Activated CD4-positive, alpha-beta T cell treated with anti-CD3 and anti-CD28 coated beads, Interleukin-2, amount 50 U/mL, for 48 hours (primary cell): ENCODE measurements at places on chromosomes 1 and 21.

DNA sequence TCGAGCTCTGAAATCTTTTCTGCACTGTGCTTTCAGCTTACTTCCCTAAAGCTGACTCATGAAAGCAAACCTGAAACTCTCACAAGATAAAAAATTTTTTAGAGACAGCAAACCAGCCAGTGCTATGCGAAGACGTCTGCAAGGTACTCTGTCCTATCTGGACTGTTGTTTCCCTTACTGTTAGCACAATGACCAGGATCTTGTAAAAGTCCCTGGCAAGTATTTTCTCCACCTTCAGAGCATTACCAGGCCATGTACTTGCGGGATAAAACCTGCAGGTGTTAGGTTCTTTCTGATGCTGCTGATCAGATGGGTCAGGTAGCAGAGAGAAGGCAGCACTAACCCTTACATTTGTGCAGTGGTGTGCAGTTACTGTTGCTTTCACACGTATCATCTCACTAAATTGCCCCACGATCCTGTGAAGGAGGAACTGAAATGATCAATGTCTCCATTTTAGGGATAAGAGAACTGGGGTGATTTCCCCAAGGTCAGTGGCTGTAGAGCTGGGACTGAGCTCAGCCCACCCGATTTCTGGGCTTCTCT lies 56.6 kb downstream of the PLXNA2 start:
- DNase-seq = no peak

DNA sequence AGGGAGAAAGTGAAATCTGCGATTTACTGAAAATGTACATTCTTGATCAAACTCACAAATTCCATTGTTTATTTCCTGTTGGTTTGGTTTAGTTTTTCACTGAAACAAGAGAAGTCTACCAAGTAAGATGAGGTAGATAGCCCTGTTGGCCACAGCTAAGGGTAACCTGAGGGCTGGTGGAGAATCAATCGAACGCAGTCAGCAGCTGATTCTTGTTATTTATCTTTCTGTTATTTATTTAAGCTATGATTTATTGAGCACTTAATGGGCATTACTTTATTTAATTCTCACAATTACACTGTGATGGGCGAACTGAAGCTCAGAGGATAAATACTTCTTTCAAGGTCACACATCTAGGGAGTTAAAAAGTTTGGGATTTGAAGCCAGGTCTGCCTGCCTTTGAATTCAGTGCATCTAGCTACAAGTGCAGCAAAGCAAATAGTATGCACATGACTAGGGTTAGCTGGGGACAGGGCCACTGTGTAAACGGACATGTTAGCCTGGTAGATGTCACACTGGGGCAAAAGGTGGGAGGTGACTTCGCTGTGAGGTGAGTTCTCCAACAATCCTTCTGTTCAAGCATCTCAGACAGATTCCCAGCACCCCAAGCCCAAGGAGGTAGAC lies 106.5 kb upstream of the GADD45A start:
- DNase-seq = no peak

DNA sequence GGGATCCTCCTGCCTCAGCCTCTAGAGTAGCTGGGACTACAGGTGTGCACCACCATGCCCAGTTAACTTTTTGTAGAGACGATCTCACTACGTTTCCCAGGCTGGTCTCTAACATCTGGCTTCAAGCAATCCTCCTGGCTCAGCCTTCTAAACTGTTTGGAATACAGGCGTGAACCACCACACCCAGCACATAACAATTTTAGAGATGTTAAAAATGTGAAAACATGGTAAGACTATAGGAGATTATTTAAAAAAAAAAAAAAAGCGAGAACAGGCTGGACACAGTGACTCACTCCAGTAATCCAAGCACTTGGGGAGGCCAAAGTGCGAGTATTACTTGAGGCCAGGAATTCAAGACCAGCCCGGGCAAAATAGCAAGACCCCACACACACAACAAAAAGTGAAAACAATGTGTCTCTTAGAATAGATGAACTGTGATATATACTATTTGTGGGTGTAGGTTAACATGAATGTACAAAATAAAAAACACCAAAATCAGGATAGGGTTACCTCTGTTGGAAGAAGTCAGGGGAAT lies 19.6 kb downstream of the CCDC18 start:
- DNase-seq = no peak

- no peak for DNase-seq
Observed at GRCh38 chr1:22517956-22518355, 45.3 kb upstream of the EPHA8 start.

DNA sequence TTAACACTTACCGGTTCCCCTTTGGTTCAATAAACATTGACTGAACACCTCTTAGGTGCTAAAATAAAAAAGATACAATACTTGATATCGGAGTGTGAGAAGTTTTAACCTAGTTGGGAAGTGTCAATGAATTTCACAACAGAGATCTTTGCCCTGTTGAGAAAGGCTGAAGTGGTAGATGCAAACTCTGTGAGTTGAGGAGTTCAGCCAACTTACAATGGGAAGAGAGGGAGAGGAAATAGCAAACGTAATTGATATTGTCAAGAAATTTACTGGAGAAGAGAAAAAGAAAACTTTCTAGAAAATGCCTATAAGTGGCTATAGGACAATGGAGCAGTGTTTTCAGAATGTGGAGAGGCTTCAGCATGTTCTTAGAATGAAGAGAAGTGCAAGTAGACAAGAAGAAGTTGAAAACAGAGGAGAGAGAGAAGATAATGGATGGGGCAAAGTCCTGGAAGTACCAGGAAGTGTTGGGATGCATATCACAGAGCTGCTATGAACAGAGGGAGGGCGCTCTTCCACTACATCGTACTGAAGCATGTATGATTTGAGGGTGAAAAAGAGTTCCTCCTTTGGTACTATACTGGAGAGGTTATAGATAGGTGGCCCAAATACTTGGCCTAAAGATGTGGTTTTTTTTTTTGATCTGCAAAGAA lies 48.9 kb downstream of the MEF2D start:
- no peak for DNase-seq

- no peak for DNase-seq
Observed at GRCh38 chr1:61289232-61290098, 207.1 kb downstream of the NFIA start.

- DNase-seq = no peak
Observed at GRCh38 chr1:172134087-172134731, 286.3 kb upstream of the C1orf105 start.

DNA sequence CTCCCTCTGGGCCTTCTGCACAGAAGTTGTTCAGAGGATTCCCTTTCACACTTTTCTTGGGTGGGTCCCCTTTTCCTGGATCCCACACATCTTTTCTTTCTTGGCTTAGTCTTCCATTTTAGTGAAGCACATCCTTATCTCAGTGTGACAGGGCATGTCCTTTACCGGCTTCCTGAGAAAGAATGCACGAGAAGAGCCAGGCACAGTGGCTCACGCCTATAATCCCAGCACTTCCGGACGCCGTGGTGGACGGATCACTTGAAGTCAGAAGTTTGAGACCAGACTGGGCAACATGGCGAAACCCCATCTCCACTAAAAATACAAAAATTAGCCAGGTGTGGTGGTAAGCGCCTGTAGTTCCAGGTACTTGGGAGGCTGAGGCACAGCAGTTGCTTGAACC lies 22.1 kb upstream of the PSMB2 start:
- DNase-seq = no peak

- no peak for DNase-seq
Observed at GRCh38 chr1:38925391-38925790, 16.2 kb downstream of the RHBDL2 start.

GRCh38 chr1:38336961-38337360 lies 290.4 kb upstream of the POU3F1 start:
- DNase-seq = no peak

DNA sequence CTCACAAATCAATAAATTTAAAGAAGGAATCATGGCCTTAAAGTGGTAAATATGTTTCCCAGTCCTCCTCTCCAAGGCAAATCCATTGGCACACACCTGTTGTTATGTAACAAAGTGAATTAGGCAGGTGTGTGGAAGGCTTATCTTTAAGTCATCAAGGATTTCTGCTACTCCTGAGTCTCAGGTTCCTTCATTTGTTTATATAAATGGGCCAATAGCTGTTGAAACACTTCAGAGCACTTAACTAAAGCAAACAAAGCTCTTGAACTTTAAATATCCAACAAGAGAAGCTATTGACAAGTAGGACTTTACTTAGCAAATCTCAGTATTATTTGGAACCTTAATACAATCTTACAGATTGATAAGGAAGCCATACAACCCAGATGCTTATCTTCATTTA lies 99.3 kb upstream of the ESRRG start:
- DNase-seq = no peak

DNA sequence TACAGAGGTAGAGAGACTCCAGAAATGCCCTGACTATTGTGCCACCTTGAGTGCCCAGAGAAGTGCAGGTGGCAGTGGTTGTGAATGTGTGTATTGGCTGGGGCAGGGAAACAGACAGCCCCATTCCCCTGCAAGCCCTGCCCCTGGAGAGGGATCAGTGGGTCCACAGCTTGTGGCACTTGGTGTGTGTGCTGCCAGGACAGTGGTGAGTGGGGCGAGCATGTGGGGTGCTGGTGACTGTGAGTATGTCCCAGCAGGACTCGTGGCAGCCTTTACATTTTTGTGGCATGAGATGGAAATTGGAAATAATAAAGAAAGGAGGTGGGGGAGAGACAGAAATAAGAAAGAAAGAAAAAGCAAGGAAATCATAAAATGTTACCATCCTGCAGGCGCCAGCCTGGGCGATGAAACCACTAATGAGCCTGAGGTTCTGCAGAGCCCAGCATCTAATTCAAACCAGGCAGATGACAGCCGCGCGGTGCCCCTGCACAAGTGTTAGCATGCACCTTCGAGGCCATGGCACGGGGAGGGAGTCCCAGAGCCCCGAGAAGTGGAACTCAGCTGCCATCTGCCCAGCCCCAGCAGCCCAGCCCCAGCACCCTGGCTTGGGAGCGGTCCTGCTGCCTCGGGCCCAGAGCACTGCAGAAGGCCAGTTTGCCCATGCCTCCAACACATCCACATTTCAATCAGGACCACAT lies 49.1 kb upstream of the ZBTB40 start:
- no peak for DNase-seq

GRCh38 chr1:156726549-156727226 lies 1.6 kb upstream of the METTL25B start:
- DNase-seq = peak; percentile 72

DNA sequence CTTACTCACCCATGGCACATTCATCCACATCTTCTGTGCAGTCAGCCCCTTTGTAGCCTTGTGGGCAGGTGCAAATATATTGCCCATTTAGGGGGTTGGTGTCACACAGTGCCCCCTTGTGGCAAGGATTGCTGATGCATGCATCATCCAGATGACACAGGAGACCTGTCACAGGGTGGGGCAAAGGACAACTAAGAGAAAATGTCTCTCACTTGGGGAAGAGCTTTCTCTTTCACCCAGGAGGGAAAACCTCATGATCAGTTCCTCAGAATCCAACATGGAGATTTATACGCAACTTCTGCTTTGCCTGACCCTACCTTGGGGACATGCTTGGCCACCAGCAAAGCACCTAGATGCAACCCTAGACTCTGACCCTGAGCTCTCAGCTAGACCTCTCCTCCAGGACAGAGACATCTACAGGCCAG lies 71.8 kb upstream of the ADAM30 start:
- peak; percentile 80 for DNase-seq

- DNase-seq = no peak
Observed at GRCh38 chr1:172003766-172004530, 162.7 kb downstream of the DNM3 start.

GRCh38 chr1:233514946-233515391 lies 98.9 kb upstream of the KCNK1 start:
- no peak for DNase-seq

- no peak for DNase-seq
Observed at GRCh38 chr1:61607448-61607847, 117.5 kb downstream of the TM2D1 start.

GRCh38 chr1:31765041-31765467 lies 914 bp upstream of the ADGRB2 start:
- no peak for DNase-seq

DNA sequence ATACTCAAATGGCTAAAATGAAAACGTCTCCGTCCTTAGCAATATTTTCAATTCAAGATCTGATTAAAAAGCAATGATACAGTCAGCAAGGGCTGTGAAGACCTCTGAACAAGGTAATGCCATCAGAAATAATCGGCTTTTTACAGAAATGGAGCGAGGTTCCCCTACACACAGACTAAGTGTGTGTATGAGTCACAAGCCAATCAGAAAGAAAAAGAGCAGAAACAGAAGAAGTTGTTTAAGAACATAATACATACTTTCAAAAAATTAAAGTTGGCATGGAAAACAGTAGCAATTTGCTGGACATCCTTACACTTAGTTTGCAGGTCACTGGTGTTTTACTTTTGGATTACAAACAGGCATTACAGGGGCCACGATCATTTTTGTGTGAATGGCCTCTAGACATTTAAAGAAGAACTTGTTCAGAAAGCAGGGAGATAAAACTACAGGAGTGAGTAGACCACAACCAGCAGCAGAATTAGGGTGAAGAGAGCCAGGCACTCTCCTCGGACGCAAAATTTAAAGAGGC lies 350.0 kb upstream of the RUNX1 start:
- DNase-seq = no peak

GRCh38 chr1:58745117-58745516 lies 38.7 kb downstream of the JUN start:
- DNase-seq = no peak

DNA sequence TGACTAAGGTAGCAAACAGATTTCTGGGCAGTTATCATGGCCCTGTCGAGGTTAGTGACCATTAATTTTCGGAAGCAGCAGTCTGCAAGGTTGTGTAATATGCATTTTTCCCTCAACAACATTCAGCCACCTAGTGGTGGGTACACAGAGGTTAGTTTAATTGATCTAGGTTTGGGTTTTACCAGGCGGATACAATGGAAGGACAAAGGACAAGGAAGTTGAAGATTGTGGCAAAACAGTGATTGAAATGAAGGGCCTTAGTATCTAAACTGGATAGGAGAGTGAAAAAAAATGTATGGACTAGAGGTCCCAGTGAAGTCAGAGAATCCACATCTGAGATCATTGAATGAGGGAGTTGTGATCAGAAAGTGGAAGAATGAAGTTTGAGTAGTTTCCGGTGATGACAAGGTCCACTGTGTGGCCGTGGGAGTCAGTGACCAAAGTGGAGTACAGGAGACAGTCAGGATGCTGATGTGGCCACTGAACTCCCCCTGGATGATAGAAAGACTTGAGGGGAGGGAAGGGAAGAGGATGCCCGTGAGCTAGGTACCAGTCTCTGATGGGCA lies 2.8 kb downstream of the ARMH1 start:
- no peak for DNase-seq

- DNase-seq = no peak
Observed at GRCh38 chr1:151579436-151580225, 32.2 kb upstream of the SNX27 start.

DNA sequence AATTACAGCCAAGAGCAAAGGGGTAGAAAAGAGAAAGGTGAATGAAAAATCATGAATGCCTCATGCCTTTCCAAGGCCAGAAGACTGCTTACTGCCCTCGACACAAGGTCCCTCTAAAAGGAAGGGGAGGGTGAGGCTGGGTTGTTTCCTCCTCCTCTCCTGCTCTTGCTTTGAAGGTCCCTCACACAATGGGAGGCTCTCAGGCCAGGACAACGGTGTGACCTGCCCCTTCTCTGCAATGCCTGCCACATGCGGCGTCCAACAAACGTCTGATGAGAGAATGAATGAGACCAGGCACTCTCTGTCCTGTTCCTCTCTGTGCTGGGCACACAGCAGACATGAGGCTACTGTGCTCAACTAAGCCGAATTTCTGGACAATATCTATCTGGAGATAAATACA lies 51.3 kb downstream of the SSBP3 start:
- no peak for DNase-seq
